ENCODE measurements at places on chromosomes 6 and 20.

DNA sequence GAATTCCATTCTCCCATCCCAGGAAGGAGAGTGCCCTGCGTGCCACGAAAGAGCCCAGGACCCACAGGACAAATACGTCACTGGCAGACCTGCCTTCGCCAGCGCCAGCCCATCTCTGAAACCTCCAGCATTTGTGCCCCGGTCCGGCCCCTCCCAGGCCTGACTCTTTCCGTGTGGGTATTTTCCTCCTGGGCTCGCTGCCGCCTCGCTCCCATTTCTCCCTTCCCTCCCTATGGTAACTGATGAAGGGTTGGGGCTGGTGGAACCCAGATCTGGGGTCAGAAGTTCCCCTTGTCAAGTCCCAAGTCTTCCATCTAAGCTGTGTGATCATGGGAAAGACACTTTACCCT, 208.5 kb downstream of the LRFN2 start:
- DNase-seq, result no peak

DNA sequence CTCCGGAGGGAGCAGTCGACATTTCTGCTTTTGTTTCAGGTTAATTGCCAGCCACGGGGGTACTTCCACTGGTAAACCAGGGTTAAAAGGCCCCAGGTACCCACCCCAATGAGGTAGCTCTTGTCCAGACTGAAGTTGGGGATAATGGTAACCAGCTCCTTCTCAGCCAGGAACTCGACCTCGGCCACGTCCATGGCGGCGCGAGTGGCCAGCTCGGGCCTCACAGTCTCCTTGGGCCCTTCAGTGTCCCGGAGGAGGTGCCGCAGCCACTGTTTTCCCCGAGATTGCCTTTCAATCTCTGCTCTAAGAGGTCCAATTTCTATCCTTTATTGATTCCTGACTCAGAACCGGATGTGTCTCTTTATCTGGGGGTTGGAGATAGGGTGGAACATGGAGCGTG, 13.7 kb downstream of the ARHGAP40 start:
- no peak for DNase-seq

- DNase-seq, result no peak
Observed at GRCh38 chr6:161422710-161423680, 149.1 kb upstream of the AGPAT4 start.

GRCh38 chr20:44450281-44450889, 25.3 kb upstream of the TTPAL start:
- no peak for DNase-seq

GRCh38 chr6:119896806-119897205, 547.2 kb upstream of the MAN1A1 start:
- no peak for DNase-seq

GRCh38 chr20:31751126-31751525, 12.0 kb downstream of the TPX2 start:
- DNase-seq, result peak; percentile 37

GRCh38 chr6:56864171-56864616, 90.7 kb upstream of the BEND6 start:
- no peak for DNase-seq

Measured in right hindlimb (tissue), 1 donor.